GM12878 (cell line): ENCODE measurements at places on chromosomes 12 and 14.

DNA sequence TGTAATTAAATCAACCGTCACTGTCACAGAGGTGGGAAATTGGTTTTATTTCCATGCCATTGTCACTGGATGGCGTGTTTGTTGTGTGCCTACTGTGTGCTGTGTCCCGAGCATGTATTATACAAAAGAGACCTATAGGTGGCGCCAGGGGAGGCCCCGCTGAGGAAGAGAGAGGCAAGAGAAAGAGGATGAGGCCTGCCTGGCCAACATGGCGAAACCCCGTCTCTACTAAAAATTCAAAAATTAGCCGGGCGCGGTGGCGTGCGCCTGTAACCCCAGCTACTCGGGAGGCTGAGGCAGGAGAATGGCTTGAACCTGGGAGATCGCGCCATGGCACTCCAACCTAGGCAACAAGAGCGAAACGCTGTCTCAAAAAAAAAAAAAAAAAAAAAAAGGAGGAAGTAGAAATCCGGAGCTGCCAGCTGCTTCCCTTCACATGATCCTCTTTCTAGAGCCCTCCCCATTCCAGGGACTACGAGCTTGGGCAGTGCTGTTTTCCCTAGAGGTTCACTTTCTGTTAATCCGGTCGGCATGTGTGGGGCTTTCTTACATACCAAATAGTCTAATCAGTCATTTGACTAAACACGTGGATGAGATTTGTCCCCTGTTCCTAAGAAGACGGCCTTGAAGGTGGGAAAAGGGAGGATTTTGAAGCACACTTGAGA is 6.4 kb upstream of the CCDC175 start:
- H3K4me3 ChIP-seq = no peak overlapping the region
- H3K4me1 ChIP-seq = no peaks in the 10 kb centered on the region
- no peaks in the 10 kb centered on the region for H3K27me3 ChIP-seq
- no peak for DNase-seq
- H3K36me3 ChIP-seq = no peaks in the 10 kb centered on the region
- no peak overlapping the region for H3K27ac ChIP-seq

- H3K4me1 ChIP-seq = no peaks in the 10 kb centered on the region
- H3K27me3 ChIP-seq = no peaks in the 10 kb centered on the region
- DNase-seq = no peak
- no peak overlapping the region for H3K4me3 ChIP-seq
Measured at GRCh38 chr14:105446971-105447370, 27.3 kb downstream of the MTA1 start.

DNA sequence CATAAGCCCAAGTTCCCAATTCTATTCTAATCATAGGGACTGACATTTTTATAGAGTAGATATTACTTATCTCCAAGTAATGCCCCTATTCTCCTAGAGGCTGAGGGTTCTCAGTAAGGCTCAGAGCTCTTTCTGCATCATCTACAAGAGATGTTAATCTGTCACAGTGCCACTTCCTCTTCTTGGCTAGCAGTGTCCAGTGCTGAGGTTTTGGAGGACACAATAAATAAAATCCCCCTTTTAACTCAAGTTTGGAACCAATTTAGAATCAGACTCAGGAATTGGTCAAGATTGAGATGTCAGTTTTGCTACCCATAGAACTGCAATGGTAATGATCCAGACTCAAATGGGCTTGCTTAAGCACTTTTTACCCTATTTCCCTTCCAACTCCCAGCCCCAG is 154.1 kb upstream of the ARID2 start:
- peaks cover 30% of the 10 kb centered on the region for H3K4me1 ChIP-seq

DNA sequence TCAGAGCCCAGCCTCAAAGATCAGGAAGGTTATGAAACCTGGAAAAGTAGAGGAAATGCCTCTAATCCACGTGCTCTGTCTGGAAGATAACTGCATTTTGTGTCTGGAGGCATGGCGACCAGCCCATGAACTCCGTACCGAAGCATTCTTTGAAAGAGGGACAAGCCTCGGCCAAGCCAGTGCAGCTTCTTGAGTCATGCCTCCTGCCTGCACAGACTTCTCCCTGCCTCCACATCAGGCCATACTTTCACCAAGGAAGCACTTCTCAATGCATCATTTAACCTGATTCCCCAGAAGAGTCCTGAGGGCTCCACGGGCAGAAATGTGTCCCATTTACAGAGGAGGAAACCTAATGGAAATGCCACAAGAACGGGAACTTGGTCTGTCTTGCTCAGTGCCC is 3.4 kb downstream of the ACTN1 start:
- DNase-seq = no peak
- peaks cover 6% of the 10 kb centered on the region; the same call in 1 of the 2 replicates for H3K27me3 ChIP-seq
- H3K4me3 ChIP-seq = no peak overlapping the region
- H3K36me3 ChIP-seq = no peaks in the 10 kb centered on the region
- no peaks in the 10 kb centered on the region; the same call in 1 of the 2 replicates for H3K4me1 ChIP-seq

DNA sequence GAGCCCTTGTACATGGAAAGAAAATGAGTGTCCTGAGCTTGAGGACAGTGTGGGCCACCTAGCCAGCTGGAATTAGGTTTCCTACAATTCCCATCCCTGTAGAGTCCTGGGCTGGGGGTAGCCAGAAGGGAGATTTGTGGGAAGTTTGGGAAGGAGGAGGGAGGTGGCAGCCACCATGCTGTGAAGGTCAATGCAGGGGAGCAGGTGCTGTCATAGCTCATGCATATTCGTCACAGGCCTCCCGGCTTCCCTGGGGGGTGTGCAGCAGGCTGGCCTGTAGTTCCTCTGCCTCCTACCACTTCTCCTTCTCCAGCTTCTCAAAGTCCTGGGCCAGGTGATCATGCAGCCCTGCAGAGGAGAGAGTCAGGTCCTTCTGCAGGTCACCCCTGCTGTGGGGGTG is 121.3 kb downstream of the TBX3 start:
- H3K27me3 ChIP-seq = no peaks in the 10 kb centered on the region
- no peak for DNase-seq
- H3K4me1 ChIP-seq = no peaks in the 10 kb centered on the region
- no peaks in the 10 kb centered on the region for H3K36me3 ChIP-seq

DNA sequence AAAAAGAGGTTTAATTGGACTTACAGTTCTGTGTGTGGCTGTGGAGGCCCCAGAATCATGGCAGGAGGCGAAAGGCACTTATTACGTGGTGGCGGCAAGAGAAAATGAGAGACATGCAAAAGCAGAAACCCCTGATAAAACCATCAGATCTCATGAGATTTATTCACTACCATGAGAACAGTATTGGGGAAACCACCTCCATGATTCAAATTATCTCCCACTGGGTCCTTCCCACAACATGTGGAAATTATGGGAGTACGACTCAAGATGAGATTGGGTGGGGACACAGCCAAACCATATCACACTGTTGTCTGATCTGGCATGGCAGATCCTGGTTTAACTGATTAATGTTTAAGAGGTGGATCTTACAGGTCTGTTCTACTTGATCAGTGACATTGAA is 5.6 kb downstream of the DDX47 start:
- H3K27me3 ChIP-seq = no peaks in the 10 kb centered on the region
- peak overlapping the region; percentile 31; the same call in 1 of the 2 replicates for H3K4me3 ChIP-seq
- peak overlapping the region; percentile 70 for H3K27ac ChIP-seq
- no peak for DNase-seq

DNA sequence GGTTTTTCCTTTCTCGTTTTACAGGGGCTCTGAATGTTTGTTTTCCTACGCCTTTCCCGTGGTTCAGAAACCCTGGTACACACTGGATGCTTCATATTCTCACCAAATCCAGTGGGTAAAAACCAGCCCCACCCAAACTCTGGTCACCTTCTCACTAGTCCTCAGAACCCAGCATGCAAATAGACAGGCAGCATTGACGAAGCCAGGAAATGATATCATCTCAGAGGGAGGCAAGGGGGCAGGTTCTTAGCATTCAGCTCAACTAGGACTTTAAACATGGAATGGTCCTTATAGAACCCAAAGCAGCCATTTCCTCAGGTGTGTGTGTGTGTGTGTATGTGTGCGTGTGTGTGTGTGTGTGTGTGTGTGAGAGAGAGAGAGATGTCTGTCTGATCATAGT is 142.0 kb downstream of the KCNK10 start:
- H3K27ac ChIP-seq = no peak overlapping the region
- DNase-seq = no peak
- H3K4me3 ChIP-seq = no peak overlapping the region
- no peaks in the 10 kb centered on the region for H3K27me3 ChIP-seq
- H3K4me1 ChIP-seq = no peaks in the 10 kb centered on the region

- H3K27me3 ChIP-seq = no peaks in the 10 kb centered on the region
- H3K4me3 ChIP-seq = no peak overlapping the region
- no peak overlapping the region for H3K27ac ChIP-seq
- H3K4me1 ChIP-seq = peaks cover 31% of the 10 kb centered on the region
Measured at GRCh38 chr14:99284254-99285004, 12.4 kb upstream of the BCL11B start.

DNA sequence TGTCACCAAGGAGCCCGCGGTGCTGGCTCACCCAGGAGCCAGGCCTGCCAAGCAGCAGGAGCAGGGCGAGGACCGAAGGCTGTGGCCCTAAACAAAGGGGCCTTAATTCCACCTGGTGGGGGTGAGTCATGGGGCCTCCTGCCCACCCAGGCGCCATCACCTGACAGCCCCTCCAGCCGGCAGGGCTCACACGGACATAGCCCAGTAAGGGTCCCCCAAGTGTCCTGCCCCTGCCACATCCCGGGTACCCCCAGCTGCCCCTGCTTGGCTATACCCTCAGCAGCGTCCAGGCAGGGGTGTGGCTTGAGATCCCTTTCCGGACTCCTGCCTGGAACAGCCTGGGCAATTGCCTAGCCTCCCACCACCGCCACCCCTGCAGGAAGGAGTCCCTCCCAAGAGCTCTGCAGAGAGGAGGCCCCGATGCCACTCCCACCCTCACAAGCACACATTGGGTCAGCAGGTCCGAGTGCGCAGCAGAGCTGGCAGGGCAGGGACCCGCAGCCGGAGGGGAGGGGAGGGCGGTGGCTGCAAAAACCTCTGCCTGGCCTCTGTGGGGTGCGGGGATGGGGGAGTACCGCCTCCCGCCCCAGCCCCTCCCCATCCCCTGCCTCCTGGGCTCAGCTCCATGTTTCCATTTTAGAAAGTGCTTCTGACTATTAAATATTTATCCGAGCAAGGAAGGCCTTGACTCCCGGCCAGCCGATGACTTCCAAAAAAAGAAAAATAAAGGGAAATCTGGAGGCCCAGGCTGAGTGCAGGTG is 4.6 kb downstream of the AHNAK2 start:
- DNase-seq = no peak
- no peak overlapping the region for H3K27ac ChIP-seq
- H3K4me1 ChIP-seq = no peaks in the 10 kb centered on the region; the same call in 1 of the 2 replicates
- H3K27me3 ChIP-seq = peaks cover 8% of the 10 kb centered on the region
- H3K4me3 ChIP-seq = no peak overlapping the region

- H3K4me3 ChIP-seq = no peak overlapping the region
- no peaks in the 10 kb centered on the region for H3K4me1 ChIP-seq
- H3K27ac ChIP-seq = no peak overlapping the region
- DNase-seq = no peak
- H3K36me3 ChIP-seq = no peaks in the 10 kb centered on the region
Measured at GRCh38 chr12:13941258-13942249, 39.8 kb downstream of the GRIN2B start.

DNA sequence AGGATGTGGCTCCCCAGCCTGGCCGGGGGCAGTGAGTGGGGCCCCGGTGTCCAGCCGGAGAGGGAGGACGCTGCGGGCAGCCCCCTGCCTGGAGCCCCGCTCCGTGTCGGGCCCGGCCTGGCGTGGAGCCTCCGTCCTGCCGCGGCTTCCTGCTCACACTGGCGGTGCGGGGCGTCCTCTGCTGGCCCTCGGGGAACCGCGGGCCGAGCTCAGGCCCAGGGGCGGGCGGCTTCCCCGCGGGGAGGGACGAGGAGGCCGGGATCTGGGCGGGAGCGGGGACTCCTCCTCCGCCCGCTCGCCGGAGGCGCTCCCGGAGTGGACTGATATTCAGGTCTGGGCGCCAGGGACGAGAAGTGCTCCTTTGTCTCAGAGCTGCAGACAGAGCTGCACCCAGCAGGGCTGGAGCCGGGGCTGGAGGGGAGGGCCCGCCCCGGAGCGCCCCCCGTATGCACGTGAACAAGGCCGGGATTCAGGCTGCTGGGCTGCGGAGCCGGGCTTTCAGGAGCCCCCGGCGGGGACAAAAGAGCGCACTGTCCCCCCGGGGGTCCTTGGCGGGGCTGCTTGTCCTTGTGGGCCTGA is 2.2 kb downstream of the MMP17 start:
- no peaks in the 10 kb centered on the region for H3K4me1 ChIP-seq
- DNase-seq = no peak
- H3K27ac ChIP-seq = no peak overlapping the region
- H3K27me3 ChIP-seq = peaks cover 9% of the 10 kb centered on the region
- no peaks in the 10 kb centered on the region for H3K36me3 ChIP-seq
- H3K4me3 ChIP-seq = 0 out of 2 replicates have a peak overlapping the region, but pooled peaks have one; percentile 16

DNA sequence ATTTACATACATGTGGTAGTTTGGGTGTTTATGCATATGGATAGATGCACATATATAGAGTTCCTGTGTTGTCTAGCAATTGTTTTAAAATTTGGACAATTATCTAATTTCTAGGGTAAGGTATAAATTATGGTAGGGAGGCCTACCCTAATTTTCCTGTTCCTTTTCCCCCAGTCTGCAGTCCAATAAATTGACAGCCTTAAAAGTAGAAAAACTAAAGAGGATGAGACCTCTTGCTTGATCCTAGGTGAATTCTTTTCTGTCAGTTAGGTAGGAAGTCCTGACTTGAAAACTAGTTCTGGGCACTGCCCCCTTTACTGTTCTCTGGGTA is 2.1 kb upstream of the CDKN1B start:
- H3K4me1 ChIP-seq = peaks cover 15% of the 10 kb centered on the region
- H3K27me3 ChIP-seq = no peaks in the 10 kb centered on the region
- no peak for DNase-seq
- H3K4me3 ChIP-seq = peak overlapping the region; percentile 97
- no peaks in the 10 kb centered on the region for H3K36me3 ChIP-seq
- peak overlapping the region; percentile 97 for H3K27ac ChIP-seq

- peaks cover 6% of the 10 kb centered on the region; the same call in 1 of the 2 replicates for H3K4me1 ChIP-seq
- H3K27ac ChIP-seq = no peak overlapping the region
- H3K4me3 ChIP-seq = no peak overlapping the region
- no peaks in the 10 kb centered on the region for H3K36me3 ChIP-seq
- no peak for DNase-seq
Measured at GRCh38 chr12:75773377-75773776, 258.2 kb downstream of the PHLDA1 start.

GRCh38 chr12:57151741-57152630 is 4.6 kb upstream of the LRP1-AS start:
- H3K27ac ChIP-seq = no peak overlapping the region
- no peak overlapping the region for H3K4me3 ChIP-seq
- no peaks in the 10 kb centered on the region for H3K36me3 ChIP-seq
